HuH-7 (cell line): ENCODE measurements at places on chromosomes 1 and 21.

- DNase-seq: peak; percentile 58
Measured at GRCh38 chr1:45512641-45513054, 9.0 kb downstream of the PRDX1 start.

GRCh38 chr1:2412773-2413494 lies 570 bp upstream of the PEX10 start:
- DNase-seq: peak; percentile 76

- DNase-seq: no peak
Measured at GRCh38 chr1:90823686-90824085, 106.6 kb upstream of the BARHL2 start.

DNA sequence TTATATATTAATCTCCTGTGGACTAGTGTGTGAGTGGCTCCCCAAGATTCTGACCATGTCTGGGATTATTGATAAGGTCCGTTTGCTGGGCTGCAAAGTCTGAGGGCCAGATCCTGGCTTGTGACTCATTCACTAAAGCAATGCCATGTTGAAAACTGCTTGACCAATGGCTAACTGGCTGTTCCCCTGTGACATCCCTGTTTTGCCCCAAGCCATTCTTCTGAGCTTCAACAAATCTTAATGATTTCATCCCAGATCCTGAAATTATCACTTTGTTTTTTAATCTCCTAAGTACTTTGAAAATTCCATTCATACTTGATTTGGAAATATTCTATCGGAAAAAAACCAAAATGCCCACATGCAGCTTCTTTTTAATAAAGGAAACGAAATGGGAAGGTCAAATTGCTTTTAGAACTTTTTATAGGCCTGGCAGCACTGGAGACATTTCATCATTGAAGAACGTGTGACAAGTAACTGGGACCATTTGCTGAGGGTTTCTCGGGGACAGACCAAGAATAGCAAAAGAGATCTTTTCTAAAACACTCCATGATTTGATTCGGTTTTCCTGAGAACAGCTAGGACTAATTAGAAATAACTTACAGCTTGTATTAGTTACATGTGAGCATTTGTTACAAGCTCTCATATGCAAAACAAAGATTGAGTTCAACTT lies 121.3 kb downstream of the TGFB2 start:
- DNase-seq: no peak

- DNase-seq: no peak
Measured at GRCh38 chr1:162918151-162918754, 57.3 kb upstream of the CCDC190 start.

DNA sequence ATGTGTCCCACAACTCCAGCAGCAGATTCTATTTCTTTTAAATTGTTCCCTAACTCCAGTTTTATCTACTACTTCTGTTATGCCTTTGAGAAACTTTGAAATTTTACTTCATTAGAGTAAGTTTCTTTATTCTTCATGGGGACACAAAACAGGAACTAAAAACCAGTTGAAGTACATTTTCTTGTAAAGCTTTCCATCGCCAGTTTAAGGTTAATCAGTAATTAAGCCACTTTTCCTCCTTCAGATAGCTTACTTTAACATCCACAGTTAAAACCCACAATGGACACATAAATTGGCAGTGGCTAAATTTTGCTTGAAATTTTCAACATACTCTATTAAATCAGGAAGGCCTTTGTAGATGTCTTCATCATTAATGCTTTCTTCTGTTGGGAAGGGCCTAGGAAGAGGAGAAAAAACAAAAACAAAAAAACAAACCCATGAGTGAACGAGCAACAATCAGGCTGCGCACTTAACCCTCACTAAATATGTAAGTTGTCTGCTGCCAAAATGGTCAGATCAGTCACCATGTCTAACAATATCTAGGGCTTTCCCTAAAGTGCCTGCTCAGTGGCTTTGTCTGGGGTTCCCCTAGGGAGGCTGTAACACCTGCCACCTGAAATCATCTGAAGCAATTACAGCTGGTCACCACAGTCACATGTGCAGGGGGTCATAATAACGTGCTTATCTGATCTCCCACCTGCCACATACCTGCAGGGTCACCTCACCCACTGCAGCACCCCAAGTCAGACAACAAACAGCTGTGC lies 187.9 kb downstream of the VAV3 start:
- no peak for DNase-seq

- DNase-seq: no peak
Measured at GRCh38 chr21:38807441-38807871, 1.7 kb downstream of the ETS2 start.

DNA sequence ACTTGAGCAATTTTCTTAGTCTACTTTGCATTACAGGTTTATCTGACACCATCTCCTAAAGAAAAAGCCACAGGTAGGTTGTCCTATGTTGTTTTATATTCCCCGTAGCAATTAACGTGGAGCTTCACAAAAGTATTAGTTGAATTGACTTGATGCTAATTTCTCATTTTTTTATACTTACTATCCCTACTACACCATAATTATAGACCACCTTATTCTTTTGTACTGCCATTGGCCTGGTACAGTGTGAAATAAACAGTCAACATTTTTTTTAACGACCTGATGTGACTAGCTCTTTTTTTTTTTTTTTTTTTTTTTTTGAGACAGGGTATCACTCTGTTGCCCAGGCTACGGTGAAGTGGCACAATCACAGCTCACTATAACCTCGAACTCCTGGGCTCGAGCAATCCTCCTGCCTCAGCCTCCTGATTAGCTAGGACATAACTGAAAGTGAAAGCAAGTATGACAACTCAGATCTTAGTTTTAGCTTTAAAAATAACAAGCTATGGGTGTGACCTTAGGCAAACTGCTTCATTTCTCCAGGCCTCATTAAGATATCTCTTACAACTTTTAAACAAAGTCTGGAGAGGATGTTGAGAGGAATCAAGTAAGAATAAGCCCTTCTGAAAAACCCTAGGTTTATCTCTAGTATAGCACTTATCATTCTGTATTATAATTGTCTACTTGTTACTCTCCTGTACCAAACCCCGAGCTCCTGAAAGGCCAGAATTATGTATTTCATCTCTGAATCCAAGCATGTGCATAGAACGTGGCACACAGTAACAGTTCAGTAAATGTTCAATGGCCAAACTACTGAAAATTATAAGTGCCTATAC lies 49.5 kb downstream of the LUZP1 start:
- DNase-seq: no peak

DNA sequence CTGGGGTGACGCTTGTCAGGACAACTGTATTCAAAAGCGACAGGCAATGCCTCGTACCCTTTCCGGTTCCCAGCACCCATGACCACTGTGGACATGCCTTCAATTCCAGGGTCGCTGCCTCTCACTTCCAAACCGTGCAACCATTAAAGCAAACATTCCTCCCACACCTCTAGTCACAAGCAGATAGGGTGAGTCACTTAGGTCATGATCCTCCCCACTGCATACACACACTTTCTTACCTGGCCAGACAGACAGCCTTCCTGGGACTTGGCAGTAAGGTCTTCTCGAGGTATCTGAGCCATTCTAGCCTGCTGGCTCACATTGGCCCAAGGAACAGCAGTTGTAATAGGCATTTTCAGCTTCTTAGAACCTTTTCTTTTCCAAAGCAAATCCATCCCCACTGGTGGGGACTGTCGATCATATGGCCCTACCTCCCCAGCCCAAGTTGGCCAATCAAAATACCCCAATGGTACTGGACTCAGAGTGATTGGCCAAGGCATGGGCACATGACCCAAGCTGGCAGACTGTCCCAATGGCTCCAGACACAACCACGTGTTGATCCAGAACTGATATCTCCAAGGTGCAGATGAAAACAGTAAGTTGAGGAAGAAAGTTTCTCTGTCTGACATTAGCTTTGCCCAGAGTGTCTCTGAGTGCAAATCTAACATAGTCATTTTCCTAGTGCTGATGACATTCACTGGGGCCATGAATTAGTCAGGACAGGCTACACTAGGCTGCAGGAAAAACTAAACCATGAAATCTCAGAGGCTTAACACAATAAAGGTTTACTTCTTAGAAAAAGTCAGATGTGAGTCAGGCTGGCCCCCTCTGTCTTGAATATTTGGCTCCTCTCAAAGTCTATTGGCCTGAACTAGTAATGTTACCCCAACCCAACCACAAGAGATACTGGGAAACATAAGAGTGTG lies 113.8 kb downstream of the RRAGC start:
- DNase-seq: no peak

GRCh38 chr1:236860674-236861073 lies 65.6 kb downstream of the MTR start:
- DNase-seq: no peak

- no peak for DNase-seq
Measured at GRCh38 chr1:177883581-177883980, 86.3 kb downstream of the SEC16B start.

DNA sequence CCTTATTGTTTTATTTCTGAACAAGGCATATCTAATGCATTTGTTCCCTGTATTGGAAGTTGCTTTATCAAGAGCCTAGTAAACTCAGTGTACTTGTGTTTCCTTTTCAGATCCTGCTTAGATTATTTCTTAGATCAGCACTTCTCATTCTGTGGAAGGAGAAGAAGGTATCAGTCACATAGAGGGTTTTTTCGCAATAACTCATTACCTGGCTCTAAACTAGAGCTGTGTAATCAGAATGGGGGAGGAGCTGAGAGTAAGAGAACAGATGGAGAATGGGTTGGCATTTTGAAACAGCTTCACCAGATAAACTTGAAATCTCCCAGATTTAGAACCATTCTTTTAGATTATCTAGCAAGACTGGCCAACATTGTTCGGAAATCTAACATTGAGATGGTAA lies 11.0 kb downstream of the AHCYL1 start:
- DNase-seq: no peak

DNA sequence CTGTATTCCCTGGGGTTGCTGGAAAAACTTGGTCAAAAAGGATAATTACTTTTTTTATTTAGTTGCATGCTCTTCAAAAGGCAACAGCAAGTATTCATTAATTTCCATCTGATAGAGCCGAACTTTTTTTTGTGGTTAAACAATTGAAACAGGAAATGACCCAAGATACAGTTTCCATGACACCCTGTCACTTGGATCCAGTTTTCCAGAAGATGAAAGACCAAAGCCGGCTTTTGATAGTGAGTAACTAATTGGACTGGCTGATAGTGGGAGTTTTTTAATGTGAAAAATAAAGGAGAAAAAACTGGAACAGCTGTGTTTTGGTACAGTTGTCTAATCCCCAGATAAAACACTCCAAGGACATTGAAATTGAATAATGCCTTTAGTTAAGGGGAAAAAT lies 33.0 kb downstream of the CACHD1 start:
- no peak for DNase-seq

DNA sequence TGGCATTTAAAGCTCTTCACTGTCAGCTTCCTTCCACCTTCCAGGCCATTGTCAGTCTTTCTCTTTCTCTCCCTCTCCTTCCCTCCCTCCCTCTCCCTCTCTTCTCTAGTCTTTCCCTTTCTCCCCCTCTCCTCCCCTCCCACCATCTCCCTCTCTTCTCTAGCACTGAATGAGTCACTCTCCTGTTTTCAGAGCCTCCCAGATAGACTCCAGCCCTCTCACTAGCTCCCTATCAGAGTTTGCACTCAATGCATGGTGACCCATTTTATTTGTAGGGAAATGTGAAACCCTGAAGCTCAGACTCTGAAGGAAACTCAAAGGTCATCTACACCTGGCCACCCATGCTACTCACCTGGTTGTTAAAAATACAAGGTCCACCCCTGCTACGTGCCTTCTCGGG lies 4.4 kb upstream of the MATN1 start:
- DNase-seq: no peak

GRCh38 chr1:28815533-28816185 lies 3.7 kb downstream of the OPRD1 start:
- no peak for DNase-seq

DNA sequence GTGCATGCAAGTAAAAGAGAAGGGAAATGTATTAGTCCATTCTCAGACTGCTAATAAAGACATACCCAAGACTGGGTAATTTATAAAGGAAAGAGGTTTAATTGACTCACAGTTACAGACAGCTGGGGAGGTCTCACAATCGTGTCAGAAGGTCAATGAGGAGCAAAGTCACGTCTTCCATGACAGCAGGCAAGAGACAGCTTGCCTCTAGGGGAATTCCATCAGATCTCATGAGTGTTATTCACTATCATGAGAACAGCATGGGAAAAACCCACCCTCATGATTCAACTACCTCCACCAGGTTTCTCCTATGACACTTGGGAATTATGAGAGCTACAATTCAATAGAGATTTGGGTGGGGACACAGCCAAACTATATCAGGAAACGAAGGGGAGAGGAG lies 8.1 kb downstream of the KRTAP21-3 start:
- DNase-seq: no peak

GRCh38 chr1:48026701-48027532 lies 29.7 kb upstream of the TRABD2B start:
- no peak for DNase-seq

DNA sequence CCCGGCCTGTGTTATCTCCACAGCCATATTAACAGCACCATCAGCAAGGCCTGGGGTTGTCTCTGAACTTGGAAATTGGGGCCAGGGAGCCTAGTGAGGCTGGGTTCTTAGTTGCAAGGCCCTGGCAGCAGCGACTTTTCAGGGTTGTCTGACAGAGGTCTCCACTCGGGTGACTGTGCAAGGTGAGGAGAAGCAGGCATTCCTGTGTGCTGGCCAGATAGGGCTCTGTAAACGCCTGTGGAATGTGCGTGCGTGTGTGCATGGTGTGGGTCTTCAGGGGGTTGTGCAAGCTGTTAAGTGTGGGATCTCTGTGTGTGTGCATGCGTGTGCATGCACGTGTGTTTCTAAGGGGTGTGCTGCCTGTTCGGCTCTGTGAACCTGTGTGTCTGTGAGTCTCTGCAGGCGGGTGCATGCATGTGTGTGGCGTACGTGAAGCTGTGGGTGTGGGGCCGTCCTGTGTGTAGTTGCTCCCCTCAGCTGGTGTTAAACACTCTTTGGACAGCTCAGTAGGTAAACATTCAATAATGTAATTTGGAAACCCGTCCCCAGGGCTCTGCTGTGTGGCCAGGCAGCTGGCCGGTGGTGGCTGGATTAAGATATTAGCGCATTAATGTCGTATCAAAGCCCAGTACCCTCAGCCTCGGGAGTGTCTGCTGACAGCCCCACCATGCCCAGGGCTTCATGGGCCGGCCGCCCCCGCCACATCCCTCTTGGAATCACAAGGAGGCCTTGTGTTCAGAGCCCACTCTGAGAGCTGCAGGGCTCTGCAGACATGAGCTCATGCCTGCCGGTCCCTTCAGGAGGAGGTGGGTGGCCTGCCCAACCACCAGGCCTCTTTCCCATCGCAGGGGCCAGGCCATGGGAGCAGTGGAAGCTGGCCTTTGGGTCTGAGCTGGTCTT lies 189.9 kb downstream of the FOXD2 start:
- DNase-seq: no peak

- DNase-seq: no peak
Measured at GRCh38 chr1:206079135-206079534, 26.2 kb downstream of the RHEX start.

GRCh38 chr1:13812456-13813397 lies 112.7 kb downstream of the PRDM2 start:
- DNase-seq: no peak

DNA sequence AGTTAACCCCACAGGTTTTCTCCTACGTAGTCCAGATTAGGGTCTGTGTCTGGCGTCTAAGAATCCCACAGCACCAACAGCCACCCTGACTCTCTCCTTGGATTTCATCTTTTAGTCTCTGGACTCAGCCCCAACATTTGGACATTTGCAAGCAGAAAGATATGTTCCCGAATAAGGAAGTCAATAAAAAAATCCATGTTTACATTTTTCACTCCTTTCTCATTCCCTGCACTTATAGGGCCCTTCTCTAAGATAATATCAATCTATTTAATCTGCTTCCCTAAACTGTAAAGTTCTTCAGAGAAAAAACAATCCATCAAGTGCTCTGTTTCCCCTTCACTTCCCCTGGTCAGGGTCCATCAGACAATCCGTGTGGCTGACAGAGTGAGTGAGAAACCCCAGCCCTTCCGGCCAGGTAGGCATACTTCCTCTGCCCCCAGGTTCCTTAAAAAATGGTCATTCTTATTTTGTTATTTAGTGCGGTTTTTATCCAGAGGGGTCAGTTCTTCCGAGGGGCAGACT lies 105.9 kb upstream of the CDC42BPA start:
- no peak for DNase-seq
